ENCODE measurements at places on chromosomes 2 and 18.

GRCh38 chr2:105186967-105187498 is 54.5 kb upstream of the GPR45 start:
- DNase-seq, result no peak

DNA sequence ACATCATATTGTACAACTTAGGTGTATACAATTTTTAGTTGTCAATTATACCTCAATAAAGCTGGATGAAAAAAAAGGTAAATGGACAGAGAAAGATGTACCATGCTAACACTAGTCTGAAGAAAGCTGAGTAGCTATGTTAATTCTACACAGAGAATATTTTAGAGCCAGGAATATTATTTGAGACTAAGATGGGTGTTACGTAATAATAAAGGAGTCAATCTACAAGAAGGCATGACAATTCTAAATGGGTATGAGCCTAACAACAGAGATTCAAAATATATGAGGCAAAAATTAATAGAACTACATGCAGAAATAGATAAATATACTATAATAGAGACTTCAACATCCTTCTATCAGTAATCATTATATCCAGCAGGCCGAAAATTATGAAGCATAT is 69.1 kb downstream of the CCDC141 start:
- no peak for DNase-seq

- DNase-seq, result no peak
Measured at GRCh38 chr18:31247574-31248199, 70.3 kb upstream of the DSG1 start.

GRCh38 chr2:128306081-128306930 is 12.4 kb downstream of the HS6ST1 start:
- no peak for DNase-seq

- DNase-seq, result peak; percentile 54
Measured at GRCh38 chr2:65129286-65129825, 550 bp downstream of the RAB1A start.

DNA sequence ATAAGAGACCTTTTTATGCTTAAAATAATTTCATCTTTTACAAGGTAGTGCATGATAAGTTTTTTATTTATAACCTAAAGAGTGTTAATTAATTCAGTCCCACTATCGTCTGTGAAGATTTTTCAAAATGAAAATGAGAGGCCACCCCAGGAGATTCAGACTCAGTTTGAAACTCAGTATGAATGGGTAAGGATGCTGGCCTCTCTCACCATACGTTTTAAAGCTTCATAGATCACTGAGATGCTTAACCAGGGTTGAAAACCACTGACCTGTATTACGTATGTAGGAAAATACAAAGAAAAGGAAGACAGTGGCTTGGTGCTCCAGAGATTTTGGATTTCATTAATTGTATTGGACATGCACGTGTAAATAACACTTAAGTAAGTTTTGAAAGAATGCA is 278.7 kb downstream of the FSIP2 start:
- no peak for DNase-seq

- DNase-seq, result no peak
Measured at GRCh38 chr2:3238951-3239841, 138.4 kb downstream of the EIPR1 start.

- DNase-seq, result no peak
Measured at GRCh38 chr2:74048843-74049519, 64.3 kb downstream of the TET3 start.

DNA sequence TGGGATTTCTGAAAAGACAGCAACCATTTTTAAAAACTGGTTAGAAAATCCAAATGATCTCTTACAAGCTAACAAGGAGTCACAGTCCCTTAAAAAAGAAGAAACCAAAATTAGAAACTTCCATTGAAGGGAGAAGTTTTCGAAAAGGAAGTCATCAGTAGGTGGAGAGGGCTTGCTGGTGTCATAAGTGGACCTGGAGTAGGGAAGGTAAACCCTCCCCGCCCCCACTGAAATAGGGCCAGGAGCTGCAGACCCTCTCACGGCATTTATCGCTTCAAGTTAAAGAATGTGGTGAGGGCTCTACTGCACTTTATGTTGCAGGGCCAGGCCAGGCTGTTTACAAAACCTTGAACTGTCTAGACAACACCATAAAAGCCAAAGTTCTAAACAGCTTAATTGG is 2.9 kb downstream of the HOXD11 start:
- DNase-seq, result no peak

GRCh38 chr2:128280901-128281321 is 37.8 kb downstream of the HS6ST1 start:
- DNase-seq, result no peak

- no peak for DNase-seq
Measured at GRCh38 chr2:239594019-239594771, 193.4 kb upstream of the HDAC4 start.

DNA sequence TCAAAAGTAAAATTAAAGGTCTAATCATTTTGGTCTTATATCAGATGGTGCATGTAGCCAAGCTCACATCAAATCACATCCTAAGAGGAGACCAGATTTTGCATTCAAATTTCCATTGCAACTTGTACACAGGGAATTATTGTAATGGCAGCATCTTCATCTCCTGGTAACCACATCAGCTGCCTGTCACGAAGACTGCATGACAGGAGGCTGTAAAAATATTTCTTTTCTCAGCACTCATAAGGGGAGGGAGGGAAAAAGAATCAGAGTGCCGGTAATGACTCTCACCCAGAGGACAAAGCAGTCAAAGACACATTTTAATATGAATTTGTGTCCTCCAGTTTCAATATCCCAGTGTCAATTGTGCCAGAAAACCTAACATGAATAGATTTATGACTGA is 216.7 kb downstream of the TMEM163 start:
- no peak for DNase-seq

- peak; percentile 21 for DNase-seq
Measured at GRCh38 chr2:205139822-205140463, 542.4 kb upstream of the NRP2 start.

GRCh38 chr18:33830213-33830612 is 252.2 kb downstream of the ASXL3 start:
- DNase-seq, result no peak

GRCh38 chr2:113979191-113980128 is 89.6 kb downstream of the ACTR3 start:
- no peak for DNase-seq

GRCh38 chr2:61537950-61538199 is 281 bp downstream of the XPO1 start:
- DNase-seq, result no peak

DNA sequence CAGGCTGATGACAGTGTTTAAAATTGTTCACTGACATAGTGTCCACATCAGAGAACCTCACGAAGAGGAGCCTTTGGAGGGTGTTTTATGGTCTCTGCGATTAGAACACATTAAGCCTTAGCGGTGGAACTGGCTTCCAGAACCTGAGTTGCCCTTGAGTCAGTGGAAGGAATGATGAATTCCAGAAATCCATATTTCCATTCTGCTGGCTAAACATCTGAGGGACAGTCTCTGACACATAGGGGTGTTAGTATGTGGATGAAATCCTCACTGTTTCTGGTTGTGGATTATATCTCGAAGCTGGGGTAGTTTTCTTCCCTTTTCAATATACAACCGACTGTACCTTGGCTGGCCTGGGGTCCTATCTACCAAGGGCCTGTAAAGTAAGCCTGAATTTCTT is 4.0 kb downstream of the CASP10 start:
- DNase-seq, result no peak

DNA sequence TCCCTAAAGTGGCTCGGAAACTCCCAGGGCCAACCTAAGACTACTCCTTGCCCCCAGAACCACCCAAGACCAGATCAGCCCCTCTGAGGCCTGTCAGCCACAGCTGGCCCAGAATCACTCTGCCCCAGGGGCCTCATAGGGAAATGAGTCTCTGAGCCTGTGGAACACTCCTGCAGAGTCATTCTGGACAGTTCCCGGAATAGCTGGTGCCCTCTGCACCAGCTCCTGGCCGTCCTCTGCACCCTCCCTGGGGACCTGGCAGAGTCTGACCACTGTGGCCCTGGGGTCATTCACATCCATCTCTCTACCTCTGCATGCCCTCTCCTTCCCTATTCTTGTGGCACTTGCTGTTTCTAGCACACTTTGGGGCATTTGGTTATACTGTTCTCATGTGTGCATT is 14.6 kb upstream of the TMEM214 start:
- DNase-seq, result no peak

DNA sequence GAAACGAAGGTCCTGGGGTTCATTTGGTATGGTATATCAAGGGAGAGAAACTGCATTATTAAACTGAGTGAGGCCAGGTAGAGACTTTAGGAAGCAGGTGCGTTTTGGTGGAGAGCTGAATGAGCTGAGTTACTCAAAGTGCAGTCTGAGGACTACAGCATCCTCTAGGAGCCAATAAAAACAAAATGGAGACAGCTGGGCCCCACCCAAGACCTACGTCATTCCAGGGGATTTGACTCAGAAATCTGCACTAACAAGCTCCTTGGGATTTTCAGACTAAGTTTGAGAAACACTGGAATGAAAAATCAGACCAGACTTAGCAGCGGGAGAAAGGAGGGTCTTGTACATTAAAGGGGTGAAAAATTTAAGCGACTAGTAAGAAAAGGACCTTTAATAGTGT is 131.5 kb downstream of the UXS1 start:
- DNase-seq, result no peak

DNA sequence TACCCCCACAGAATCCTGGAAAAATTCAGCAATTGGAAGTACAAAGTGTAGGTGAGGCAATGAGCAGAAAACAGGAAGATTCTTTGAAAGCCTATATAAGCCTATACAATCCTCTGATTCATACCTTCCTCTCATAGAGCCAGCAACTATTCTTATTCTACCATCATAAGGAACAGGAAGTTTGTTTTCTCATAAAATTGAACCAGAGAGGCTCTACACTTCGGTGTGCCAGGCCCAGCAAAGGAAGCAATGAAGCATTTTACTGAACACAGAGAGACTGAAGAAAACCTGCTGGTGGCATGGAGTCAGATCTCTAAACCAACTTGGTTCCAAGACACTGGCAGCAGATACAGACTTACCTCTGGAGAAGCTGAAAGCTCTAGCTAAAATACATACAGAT is 18.7 kb downstream of the CASP8 start:
- DNase-seq, result no peak

- DNase-seq, result no peak
Measured at GRCh38 chr2:118121986-118122524, 33.8 kb downstream of the INSIG2 start.

DNA sequence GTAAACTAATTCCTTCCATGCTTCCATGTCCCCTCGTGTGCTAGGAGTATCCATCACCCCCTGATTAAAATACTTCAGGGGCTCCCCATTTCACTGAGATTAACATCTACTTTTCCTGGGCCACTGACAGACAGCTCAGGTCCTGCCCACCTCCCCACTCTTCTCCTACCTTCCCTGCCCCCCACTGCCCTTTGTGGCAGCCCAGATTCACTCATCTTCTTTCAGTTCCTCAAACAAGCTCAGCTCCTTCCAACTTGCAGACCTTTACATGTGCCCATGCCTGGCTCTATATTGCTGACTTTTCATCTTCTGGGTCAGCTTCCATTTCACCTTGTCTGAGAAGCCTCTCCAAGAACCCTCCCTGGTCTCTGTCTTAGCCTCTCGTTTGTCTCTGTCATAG is 12.0 kb downstream of the RUFY4 start:
- no peak for DNase-seq

DNA sequence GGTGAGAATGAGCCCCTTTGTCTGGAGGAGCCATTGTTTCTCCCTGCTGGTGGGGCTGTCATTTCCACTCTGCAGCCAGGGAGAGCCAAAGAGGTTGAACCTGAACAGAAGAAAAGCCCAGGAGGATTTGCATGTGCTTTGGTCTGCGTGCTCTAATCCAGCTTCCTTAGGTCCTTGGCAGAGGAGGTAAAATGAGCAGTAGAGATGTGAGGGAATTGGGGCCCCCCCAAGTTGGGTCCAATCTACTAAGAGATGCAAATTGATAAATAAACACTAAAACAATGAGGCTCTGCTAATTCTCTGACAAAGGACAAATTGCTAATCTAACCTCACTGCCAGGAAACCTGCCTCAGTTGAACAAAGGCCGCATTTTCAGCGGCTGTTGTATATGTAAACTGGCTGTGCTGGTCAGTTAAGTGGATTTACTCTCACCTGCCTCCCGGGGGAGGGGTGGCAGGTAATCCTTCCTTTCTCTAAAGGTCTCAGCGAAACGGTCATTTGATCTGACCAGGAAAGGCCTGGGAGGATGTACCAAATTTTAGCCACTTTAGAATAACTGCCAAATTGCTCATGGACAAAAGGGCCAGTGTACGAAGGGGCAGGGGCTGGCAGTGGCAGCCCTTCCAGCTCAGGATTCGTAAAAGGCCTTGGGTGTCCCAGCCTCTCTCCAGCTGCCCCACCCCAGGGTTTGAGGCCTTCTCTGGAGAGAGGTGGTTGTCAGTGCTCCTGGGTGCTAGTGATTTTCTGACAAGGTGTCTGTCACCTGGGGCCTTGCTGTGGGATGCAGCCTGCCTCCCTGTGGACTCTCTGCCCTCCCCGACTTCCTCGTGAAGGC is 193.6 kb downstream of the MIB1 start:
- DNase-seq, result no peak

DNA sequence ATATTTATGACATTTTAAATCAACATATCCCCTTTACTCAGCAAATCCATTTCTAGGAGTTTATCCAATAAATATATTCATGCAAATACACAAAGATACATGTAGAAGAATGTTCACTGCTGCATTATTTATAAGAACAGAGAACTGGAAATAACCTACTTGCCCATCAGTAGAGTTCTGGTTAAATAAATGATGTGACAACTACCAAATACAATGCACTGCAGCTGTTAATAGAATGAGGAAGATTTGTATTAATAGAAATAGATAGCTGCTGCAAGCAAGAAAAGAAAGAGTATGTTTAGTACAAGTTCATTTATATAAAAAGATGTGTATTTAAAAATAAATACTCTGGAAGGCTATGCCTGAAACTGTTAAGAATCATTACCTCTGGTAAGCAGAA is 49.3 kb upstream of the CSRNP3 start:
- no peak for DNase-seq

DNA sequence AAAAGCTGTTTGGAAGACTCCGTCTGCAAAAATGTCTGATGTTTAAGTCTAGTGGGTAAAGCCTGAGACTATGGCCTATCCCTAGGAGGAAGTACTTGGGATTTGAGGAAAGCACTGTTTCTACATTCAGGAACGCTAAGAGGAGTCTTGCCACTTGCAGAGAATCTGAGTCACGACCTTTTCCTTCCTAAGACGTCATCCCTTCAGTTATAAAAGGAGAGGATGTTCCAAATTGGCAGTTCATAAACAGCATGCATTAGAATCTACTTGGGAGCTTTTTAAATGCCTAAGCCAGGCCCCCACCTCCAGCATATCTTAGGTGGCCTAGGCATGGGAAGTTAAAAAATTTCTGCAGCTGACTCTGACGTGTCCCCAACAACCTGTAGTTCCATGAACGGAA is 125.9 kb downstream of the TTC32 start:
- DNase-seq, result no peak

DNA sequence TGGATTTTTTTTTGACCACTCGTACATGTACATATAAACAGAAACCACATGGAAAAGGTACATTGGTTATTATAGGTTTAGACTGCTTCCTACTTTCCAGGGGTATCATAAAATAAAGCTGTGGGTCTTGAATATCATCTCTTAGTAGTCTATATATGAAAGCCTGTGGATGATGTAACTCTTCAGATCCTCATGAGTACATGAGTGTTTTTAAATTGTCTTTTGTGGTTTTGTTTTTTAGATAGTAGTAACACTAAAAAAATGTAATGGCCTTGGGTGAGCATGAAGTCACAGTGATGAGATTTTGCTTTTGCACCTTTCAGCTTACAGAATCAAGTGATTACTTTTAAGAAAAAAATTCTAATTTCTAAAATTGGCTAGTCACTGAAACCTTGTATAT is 80.2 kb downstream of the RAB3GAP1 start:
- DNase-seq, result no peak

GRCh38 chr2:216508229-216508628 is 9.6 kb downstream of the RPL37A start:
- DNase-seq, result no peak
